ENCODE measurements at places on chromosomes 16 and 17.

DNA sequence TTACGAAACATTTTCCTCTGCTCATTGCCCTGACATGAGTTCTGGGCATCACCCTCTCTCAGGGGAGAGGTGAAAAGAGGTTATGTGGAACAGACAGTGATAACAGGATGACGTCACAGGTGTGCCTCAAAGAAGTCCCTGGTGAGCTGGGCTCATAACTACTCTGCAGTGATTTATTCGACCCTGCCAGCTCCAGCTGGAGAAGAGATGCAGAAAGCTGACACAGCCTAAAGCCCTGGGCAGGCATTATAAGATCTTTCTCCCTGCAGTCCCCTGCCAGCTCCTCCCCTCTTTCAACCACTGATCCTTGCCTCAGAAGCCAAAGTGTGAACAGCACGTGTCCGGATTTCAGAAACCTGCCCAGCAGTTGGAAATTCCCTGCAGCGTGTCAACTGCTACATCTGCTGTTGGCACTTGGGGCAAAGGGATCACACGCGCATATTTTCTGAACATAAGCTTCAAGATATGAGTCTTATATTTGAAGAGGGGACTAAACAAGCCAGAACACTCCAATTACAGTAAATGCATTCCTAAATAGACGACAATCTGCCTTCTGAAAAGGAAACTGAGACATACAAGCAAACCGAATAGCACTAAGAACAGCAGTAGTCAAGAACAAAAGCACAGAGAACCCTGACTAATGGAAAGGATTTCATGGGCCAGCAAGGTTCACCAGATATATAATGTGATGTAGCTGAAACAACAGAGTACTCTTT is 80.5 kb downstream of the SMG6 start:
- no peak for DNase-seq

GRCh38 chr17:13244513-13244912 is 226.7 kb upstream of the ELAC2 start:
- DNase-seq: no peak

DNA sequence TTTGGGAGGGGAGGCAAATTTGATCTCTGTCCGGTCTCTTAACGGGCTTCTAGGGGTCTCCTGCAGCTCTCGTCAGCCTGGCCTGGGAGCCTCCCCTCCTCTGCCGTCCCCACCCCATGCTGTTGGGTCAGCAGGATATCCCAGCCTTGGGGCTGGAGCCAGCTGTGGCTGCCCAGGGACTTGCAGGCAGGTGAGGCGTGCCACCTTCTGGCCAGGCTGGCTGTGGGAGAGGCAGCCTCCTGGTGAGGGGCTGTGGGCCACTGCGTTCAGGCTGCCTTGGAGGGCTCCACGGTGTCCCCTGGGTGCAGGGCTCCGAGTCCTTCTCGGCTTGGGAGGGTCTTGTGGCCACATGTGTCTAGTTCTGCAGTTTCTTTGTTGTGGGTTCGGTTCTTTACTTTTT is 34.6 kb downstream of the TBCD start:
- DNase-seq: no peak

- no peak for DNase-seq
Measured at GRCh38 chr17:79298799-79299198, 224.2 kb downstream of the ENGASE start.

- no peak for DNase-seq
Measured at GRCh38 chr17:83149761-83150251, 70.4 kb downstream of the METRNL start.

- DNase-seq: no peak
Measured at GRCh38 chr17:79136596-79136995, 62.0 kb downstream of the ENGASE start.

DNA sequence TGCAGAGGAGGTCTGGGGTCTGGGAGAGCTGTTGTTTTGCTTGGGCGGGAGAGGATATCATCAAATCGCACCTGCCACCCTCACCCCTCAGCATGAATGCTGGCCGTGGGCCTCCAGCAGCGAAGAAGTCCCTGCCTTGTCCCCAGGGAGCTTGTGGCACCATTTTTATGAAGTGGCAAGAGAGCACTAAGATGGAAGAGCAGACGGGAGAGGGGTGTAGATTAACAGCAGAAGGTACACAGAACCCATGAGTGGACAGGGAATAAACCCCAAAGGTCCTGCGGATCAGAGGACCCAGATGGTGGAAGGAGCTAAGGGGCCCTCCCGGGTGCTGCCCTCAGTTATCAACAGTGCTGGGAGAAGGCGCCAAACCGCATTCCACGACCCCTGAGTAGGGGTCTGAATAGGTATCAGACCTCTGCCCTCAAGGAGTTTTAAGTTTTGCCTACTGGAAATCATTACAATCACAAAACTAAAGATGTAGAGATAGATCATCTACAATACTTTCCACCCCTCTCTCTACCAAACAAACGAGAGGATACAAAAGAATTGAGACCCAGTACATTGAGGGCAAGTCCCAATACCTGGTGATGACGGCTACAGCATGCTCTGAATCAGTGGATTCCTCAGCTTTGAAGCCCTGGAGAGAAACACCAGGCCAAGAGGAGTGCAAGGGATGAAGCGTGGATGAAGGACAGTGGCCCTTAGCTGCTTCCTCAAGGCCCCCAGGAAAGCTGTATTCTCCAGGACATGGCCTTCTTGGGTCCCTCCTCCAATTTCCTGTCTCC is 60.2 kb downstream of the CCDC182 start:
- DNase-seq: no peak

Measured in NAMALWA (cell line).